ENCODE measurements at places on chromosomes 6 and 20. TPM values are rescaled to one million over a fixed set of nuclear protein-coding genes. Genes with fewer than 3 reads are reported as not detected.
A peak's percentile ranks its signal among the peaks of the same experiment; 100 is the strongest.

GRCh38 chr20:37471741-37472235, 49.3 kb upstream of the NNAT start:
- DNase-seq, result no peak

DNA sequence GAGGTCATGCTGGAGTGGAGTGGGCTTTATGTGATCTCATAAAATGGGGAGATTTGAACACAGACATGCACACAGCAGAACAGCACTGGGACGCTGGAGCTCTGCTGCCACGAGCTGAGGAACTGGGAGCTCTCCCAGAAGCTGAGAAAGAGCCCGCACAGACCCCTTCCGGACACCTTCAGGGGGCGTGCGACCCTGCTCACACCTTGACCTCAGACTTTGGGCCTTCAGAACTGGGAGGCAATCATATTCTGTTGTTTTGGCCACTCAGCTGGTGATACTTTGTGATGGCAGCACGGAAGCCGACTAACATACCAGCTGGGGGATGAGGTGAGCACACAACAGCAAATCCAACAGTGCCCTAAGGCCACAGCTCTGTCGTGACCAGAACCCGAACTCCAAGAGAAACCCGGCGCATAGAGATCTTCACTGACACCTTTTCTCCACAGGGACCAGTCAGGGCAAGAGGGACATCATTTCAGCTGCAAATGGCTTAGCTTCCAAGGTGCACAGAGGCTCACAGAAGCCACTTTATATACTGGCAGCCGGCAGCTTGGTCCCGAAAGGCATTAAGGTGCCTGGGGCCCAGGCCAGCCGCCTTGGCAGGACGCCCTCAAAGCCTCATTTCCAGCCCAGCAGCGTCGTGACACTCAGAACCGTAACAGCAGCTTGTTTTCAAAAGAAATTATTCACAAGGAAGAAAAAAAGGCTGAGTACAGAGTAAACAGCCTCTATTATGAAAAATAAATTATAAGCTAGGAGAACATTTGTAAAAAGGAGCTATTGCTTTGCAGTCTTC, 89.3 kb downstream of the RNASET2 start:
- DNase-seq, result no peak

GRCh38 chr6:148157841-148158240, 184.8 kb upstream of the SASH1 start:
- DNase-seq, result no peak

GRCh38 chr20:8654486-8654885, 414.4 kb upstream of the PLCB4 start:
- no peak for DNase-seq

GRCh38 chr6:37988696-37989095, 169.2 kb downstream of the ZFAND3 start:
- no peak for DNase-seq

GRCh38 chr6:137543114-137543513, 48.9 kb upstream of the OLIG3 start:
- DNase-seq, result no peak

DNA sequence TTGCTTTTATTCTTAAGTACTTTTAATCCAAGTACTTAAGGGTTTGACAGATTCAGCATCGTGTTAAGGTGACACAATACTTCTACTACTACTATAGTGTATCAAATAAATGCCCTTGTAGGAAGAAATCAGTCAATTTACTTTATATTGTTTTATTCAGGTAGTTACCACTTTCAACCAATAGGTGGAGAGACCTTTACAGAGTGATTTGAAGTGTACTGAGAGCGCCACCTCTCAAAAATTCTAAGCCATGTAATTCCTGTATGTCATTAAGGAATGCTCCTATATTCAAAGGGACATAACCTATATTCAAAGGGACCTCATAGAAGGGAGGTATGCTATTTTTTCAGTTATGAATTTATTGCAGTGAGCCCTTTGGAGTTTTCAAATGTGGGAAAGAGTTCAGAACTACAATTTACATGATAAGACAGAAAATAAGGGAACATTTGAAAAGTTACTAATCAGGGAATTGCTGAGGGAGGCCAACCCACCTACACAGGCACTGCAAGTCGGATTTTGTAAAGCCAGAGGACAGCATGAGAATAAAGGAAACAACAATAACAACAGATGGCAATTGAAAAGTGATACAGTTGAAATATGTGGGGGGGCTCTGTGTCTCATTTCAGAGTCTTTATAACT, 955.6 kb downstream of the TBC1D32 start:
- no peak for DNase-seq

- peak; percentile 72 for DNase-seq
Measured at GRCh38 chr6:113969888-113970804, 802 bp downstream of the HDAC2 start.

- no peak for DNase-seq
Measured at GRCh38 chr6:145600299-145600698, 135.0 kb downstream of the EPM2A start.

DNA sequence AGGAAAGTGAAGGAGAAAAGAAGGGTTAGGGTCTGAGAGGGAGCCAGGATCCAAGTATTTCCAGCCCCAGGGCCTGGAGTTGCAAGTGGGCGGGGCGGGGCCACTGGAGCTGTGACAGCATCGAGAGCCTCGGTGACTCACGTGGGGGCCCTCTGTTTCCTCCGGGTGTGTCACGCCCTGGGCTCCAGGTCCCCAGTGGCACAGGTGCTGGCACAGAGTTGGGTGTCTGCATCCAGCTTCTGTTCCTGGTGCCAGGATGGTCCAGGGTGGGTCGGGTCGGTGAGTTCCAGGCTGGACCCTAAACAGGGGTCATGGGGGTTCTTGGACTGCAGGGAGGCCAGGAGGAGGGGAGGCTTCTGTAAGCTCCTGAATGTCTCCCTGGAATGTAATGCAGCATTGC, 16.7 kb downstream of the RAET1L start:
- peak; percentile 80 for DNase-seq

GRCh38 chr6:144153260-144153659, 2.9 kb downstream of the STX11 start:
- DNase-seq, result no peak

Gene PRKN
- total RNA-seq, result 0.87 TPM

Gene SMLR1
- total RNA-seq, result not detected

Gene TUBB1
- total RNA-seq, result not detected

Gene PTCRA
- not detected for total RNA-seq

Gene COL21A1
- not detected for total RNA-seq

Gene BPIFB1
- total RNA-seq, result not detected

Gene SLC17A2
- total RNA-seq, result not detected
